ENCODE measurements at places on chromosomes 5 and 9. TPM values are rescaled to one million over a fixed set of nuclear protein-coding genes. Genes with fewer than 3 reads are reported as not detected.

The PAEP gene
- not detected for total RNA-seq

The CD74 gene
- 424 TPM for total RNA-seq

The PTGR1 gene
- 23.9 TPM for total RNA-seq

The CDO1 gene
- total RNA-seq, result 66.0 TPM

The ZNF346 gene
- 8.5 TPM for total RNA-seq

The GEMIN5 gene
- 11.5 TPM for total RNA-seq

The CCDC183 gene
- 2.5 TPM for total RNA-seq

The GOLM1 gene
- 4.9 TPM for total RNA-seq

The LVRN gene
- 0.39 TPM for total RNA-seq

The ELOVL7 gene
- total RNA-seq, result 0.43 TPM

The PCDHB1 gene
- not detected for total RNA-seq

The PCDHA13 gene
- 0.39 TPM for total RNA-seq

The MEIKIN gene
- not detected for total RNA-seq

The SLC24A2 gene
- total RNA-seq, result not detected

The TMEFF1 gene
- total RNA-seq, result 0.37 TPM

The ACO1 gene
- 37.2 TPM for total RNA-seq

The ITGA2 gene
- total RNA-seq, result 1.5 TPM

The PDCD1LG2 gene
- 2.9 TPM for total RNA-seq

The CCDC192 gene
- total RNA-seq, result not detected

The FOXI1 gene
- not detected for total RNA-seq

The VLDLR gene
- 66.9 TPM for total RNA-seq

The CDH9 gene
- total RNA-seq, result not detected

The MRPS2 gene
- total RNA-seq, result 72.5 TPM

The BTNL8 gene
- total RNA-seq, result 0.59 TPM

The AHRR gene
- total RNA-seq, result 0.12 TPM

The FRMPD1 gene
- 0.82 TPM for total RNA-seq

The PDE8B gene
- total RNA-seq, result 64.5 TPM

The C5orf46 gene
- total RNA-seq, result 2.7 TPM

The FGD3 gene
- 3.3 TPM for total RNA-seq

The PPP1R26 gene
- 17.4 TPM for total RNA-seq

The JAKMIP2 gene
- 0.16 TPM for total RNA-seq

The ARL14EPL gene
- total RNA-seq, result not detected

The COL15A1 gene
- 22.4 TPM for total RNA-seq

The LRRC19 gene
- total RNA-seq, result not detected

The PKN3 gene
- 4.5 TPM for total RNA-seq
